ENCODE measurements at places on chromosomes 2 and 18.

DNA sequence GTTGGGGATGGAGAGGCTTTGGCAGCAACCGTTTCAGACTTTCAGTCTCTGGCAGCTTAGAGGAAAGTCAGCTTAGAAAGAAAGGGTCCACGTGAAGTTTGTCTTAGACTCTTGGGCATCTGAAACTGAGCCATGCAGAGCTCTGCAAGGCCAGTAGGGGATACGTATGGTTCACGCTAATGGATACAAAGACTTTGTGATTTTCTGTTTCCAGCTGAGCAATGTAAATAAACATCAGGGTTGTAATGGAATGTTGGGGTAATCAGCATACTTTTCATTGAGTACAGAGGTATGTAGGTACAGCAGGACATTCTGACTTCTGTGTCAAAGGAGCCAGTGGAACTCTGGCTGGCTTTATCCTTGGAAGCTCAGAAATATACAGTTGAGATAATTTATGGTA, 31.0 kb downstream of the RALB start:
- DNase-seq = no peak

- DNase-seq = peak; percentile 42
Observed at GRCh38 chr2:128369108-128369555, 50.5 kb upstream of the HS6ST1 start.

DNA sequence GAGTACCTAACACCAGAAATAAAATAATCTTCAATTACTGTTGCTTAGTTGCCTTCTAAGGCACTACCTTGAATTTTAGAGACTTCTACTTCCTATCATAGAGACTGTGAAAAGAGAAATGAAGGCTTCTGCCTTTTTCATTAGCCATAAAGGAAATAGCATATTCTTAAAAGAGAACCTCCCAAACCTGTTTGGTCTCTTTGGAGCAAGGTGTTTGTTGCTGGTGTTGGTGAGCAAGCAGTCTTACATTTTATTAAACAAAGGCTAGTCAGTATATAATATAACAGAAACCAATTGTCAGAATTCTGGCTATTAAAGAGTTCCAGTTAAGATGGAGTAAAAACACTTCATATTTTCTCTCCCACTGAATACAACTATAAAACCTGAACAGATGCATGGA, 116.4 kb downstream of the TAF4B start:
- DNase-seq = no peak

GRCh38 chr2:15041429-15041837, 408.9 kb downstream of the LRATD1 start:
- peak; percentile 26 for DNase-seq

DNA sequence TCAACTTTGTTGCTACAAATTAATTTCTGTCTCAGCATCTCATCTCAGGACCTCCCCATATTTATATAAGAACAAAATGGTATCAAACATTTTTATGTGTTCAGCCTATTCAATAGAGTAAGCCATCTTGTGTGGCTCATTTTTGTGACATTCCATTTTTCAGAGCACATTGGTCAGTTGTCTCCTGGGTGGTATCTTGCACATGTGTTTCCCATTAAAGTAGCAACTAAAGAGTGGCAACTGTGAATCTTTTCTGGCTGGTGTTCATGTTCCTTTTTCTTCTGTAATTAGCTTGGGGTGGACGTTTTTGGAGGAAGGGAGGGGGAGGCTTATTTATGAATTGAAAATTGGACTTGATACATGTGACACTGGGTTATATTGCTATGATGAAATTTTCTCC, 45.4 kb upstream of the EFEMP1 start:
- no peak for DNase-seq

DNA sequence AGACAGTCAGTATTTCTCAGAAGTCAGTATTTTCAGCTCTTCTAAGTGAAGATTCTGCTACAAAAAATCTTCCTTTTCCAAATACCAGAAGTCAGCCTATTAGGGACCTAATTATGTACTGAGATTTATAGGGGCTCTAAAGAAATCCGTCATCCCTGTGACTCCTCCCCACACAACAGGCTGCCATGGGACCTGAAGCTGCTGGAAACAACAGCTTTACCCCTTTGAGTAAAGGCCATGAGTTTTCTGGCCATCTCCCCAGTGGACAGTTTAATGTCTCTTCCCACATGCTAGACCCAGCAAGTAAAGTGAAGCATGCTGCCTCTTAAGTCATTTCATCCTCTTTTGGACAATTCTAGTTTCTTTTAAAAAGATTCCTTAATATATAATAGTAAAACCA, 255.7 kb upstream of the ACVR2A start:
- no peak for DNase-seq

- DNase-seq = no peak
Observed at GRCh38 chr18:10122988-10123950, 209.5 kb downstream of the VAPA start.

DNA sequence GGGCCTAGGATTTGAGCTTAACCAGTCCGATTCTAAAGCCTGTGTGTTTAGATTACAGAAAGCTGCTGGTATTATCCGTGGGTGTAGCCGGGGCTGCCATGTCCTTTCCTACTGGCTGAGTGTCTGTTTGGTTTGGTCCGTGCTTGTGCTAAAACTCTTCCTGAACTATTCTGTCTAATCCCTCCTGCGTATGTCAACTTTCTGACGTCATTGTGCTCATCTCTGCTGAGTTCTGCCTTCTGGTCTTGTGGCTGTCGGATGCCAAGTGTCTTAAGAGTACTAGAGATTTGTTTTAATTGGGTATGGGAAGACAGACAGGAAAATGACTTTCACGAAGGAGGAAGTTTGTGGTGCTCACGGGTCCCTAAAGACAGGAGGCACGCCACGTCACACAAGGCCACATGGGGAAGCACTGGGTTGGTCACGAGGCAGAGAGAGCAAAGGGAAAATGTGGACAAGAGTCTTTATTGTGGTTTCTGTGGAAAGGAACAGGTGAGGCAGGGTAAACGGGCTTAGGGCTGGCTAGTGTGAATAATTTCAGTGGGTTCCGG, 31.8 kb upstream of the NTSR2 start:
- DNase-seq = no peak

GRCh38 chr2:80126596-80127189, 177.9 kb downstream of the LRRTM1 start:
- no peak for DNase-seq

GRCh38 chr2:95728878-95729596, 137.2 kb downstream of the TRIM43 start:
- DNase-seq = peak; percentile 93

DNA sequence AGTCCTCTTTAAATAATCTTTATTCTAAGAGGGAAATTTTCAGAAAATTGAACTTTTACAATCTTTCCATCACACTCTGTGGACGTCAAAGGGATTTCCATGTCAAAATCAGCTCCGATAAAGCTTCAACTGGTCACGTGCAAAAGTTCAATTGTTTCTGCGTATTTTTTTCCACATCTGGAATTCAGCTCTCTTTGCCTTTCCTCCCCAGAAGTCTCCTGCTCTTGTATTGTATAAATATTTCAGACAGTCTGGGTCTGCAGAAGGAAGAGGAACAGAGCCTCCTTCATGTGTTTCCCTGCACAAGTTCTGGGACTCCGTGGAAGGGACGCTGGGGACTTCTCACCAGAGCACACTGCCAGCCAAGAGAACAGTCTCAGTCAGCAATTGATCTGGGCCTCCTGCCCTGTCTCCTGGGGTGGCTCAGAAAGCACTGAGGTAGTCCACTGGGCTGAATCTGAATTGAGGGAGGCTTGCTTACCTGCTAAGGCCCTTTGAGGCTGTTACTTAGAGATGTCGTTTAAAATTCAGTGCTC, 251.5 kb downstream of the TFCP2L1 start:
- no peak for DNase-seq

GRCh38 chr18:77617694-77618093, 368.0 kb downstream of the GALR1 start:
- no peak for DNase-seq

DNA sequence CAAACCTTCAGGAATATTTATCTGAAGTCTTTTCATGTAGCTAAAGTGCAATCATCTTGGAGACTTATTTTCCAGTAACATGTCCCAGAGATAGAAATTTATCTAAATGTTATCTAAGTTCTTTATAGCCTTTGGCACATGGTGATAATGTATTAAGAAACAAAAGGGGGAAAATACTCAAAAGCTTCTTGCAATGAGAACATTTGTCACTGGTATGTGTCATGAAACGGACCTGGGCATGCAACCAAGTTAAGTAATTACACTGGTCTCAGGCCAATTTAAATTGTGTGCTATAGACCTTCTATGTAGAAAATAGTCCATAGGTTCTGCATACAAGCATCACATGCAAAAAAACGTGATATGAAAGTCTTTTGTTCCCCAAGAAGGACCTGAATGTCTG, 136.2 kb downstream of the SLC8A1 start:
- DNase-seq = no peak

DNA sequence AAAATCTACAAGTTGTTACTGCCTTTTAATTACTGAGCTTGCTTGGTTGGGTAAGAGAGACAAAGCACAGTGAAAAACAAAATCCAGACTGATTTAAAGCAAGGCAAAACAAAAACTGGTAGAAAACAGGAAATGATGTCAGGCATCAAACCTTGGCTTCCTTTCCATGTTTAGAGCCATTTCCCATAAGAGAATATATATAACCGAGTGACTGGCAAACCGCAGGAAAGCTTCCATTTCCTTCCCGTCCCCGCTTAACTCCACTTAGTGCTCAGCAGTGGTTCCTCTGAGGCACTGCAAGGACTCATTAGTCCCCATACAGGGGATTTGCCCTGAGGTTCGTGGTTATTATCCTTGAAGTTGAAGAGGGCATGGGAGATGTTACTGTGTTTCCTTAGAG, 446.3 kb downstream of the LPIN1 start:
- DNase-seq = no peak

DNA sequence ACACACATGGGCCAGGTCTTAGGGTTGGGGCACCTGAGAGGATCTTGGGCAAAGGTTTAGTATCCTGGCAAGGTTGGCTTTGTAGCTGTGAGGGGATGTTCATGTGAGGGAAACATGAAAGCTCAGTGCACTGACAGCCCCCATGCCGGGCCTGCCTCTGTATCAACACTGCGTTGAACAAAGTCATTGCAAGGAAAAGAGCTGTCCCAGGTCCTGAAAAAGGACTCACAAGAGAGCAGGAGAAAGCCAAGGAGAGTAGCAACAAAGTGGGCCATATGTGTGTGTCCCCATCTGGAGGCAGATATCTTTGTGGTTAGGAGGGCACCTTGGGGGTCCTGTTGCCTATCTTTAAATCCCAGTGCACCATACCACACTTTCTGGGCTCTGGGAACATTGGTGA, 237.8 kb upstream of the THSD7B start:
- DNase-seq = no peak

GRCh38 chr2:95149397-95149984, 10.2 kb downstream of the ZNF514 start:
- no peak for DNase-seq

GRCh38 chr18:80246445-80247392, 595 bp downstream of the PARD6G start:
- peak; percentile 81 for DNase-seq

DNA sequence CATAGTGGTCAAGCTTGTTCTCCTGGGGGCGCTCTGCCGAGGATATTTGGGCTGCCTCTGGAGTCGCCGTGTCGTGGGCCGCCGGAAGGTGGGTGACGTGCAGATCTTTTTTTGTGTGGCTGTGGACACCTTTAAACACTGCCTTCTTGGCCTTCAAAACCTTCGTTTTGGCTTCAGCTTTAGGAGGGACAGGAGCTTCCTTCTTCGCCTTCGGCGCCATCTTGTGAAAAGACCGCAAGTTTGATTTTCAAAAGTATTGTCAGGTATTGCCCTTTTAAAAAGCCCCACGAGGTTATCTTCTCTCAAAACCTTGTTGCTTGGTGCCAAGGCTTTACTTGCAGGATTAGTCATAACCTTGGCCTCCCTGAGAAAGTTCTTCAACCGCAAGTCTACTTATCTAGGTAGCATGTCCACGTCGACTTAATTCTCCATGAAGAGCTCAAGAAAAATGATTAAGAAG, 20.8 kb downstream of the LAMA3 start:
- no peak for DNase-seq

DNA sequence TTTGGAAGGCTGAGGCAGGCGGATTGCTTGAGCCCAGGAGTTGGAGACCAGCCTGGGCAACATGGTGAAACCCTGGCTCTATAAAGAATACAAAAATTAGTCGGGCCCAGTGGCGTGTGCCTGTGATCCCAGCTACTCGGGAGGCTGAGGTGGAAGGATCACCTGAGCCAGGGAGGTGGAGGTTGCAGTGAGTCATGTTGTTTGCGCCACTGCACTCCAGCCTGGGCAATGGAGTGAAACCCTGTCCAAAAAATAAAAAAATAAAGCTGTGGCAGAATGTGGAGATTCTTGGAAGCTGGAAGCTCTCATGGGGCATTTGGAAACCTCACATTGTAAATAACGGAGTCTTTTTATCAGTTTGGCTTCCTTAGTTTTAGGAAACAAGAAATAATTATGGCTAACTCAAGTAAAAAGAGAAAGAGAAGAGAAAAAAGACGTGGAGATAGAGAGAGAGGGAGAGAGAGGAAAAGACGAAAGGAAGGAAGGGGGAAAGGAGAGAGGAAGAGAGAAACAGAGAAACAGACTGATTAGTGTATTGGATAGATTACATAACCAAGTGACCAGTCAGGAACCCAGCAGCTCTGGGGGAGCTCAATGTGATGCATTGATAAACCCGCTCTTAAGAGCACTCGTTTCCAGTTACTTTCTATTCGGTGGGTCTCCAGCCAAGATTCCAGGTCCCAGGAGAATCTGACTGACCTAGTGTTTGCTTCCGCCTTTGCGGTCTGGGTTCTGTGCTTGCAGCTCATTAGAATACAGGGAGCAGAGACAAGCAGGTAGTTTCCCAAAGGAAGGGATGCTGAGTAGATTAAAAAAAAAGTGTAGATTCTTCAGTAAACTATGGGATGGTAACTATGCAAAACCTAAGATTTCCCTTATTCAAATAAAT, 1.1 kb upstream of the SPAST start:
- DNase-seq = peak; percentile 55

DNA sequence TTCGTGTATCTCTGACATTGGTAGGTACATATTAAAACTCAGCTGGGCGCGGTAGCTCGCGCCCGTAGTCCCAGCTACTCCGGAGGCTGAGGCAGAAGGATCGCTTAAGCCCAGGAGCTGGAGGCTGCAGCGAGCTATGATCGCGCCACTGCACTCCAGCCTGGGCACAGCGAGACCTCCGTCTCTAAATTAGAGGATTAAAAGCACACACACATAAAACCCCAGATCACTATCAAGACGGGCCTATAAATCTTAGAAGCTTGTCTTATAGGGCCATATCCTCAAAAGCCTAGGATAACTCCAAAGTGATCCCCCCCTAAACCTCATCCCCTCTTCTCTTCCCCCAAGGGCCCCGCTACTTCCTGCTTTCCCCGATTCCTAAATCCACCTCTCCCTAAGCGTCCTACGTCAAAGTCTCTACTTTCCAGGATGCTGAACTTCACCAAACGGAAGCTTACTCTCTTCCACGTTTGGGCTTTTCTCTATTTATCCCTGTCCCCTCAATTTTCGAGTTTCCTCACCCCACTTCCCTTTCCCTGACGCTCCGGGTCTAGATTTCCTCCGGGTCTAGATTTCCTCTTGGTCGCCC, 707 bp downstream of the KRCC1 start:
- peak; percentile 36 for DNase-seq

- no peak for DNase-seq
Observed at GRCh38 chr2:163397451-163397850, 338.4 kb downstream of the FIGN start.

- DNase-seq = no peak
Observed at GRCh38 chr18:48345596-48345995, 63.6 kb downstream of the ZBTB7C start.
